RPMI7951 (cell line): ENCODE measurements at places on chromosomes 11 and 22. TPM values are rescaled to one million over a fixed set of nuclear protein-coding genes. Genes with fewer than 3 reads are reported as not detected.

The CRYBB2 gene
- total RNA-seq, result not detected in 2 replicates

The B3GAT1 gene
- total RNA-seq, result not detected in 2 replicates

The RAB3IL1 gene
- 0.84 and 1.7 TPM in 2 replicates for total RNA-seq

The GPHA2 gene
- total RNA-seq, result not detected in 2 replicates

The PLAAT5 gene
- total RNA-seq, result not detected in 2 replicates

The PGA4 gene
- total RNA-seq, result not detected in 2 replicates

The KIRREL3 gene
- 0.24 and 1.2 TPM in 2 replicates for total RNA-seq

The C11orf65 gene
- 0.10 and 0.24 TPM in 2 replicates for total RNA-seq

The MRGPRF gene
- total RNA-seq, result under 0.01 TPM in 1 of 2 replicates, not detected in the other

The CHRDL2 gene
- total RNA-seq, result not detected in 2 replicates

The SLC22A12 gene
- total RNA-seq, result not detected in 2 replicates

The MFRP gene
- total RNA-seq, result not detected in 2 replicates

The RDX gene
- 100 and 125 TPM in 2 replicates for total RNA-seq

The TRIM6 gene
- 2.3 and 3.1 TPM in 2 replicates for total RNA-seq

The TYR gene
- total RNA-seq, result 2.0 and 2.3 TPM in 2 replicates

The ST14 gene
- total RNA-seq, result 0.60 TPM in 1 of 2 replicates, not detected in the other

The SYT8 gene
- 0.20 TPM in 1 of 2 replicates, not detected in the other for total RNA-seq

The CTSW gene
- 5.4 and 8.9 TPM in 2 replicates for total RNA-seq

The APOL3 gene
- 11.1 and 14.1 TPM in 2 replicates for total RNA-seq

The ACTN3 gene
- under 0.01 TPM in 1 of 2 replicates, not detected in the other for total RNA-seq

The SEPTIN3 gene
- 0.29 and 0.36 TPM in 2 replicates for total RNA-seq

The ABCG4 gene
- total RNA-seq, result 0.20 and 0.24 TPM in 2 replicates

The KCTD14 gene
- total RNA-seq, result 7.1 TPM in 2 replicates

The E2F8 gene
- total RNA-seq, result 4.7 and 5.0 TPM in 2 replicates

The SNX32 gene
- total RNA-seq, result 0.20 TPM in 1 of 2 replicates, not detected in the other

The OR2AT4 gene
- total RNA-seq, result not detected in 2 replicates

The TNRC6B gene
- 9.5 and 14.4 TPM in 2 replicates for total RNA-seq

The ARHGAP8 gene
- total RNA-seq, result not detected in 2 replicates

The ADM2 gene
- 0.20 and 0.24 TPM in 2 replicates for total RNA-seq

The RASGRP2 gene
- total RNA-seq, result not detected in 2 replicates

The PACSIN3 gene
- total RNA-seq, result 19.8 and 22.7 TPM in 2 replicates

The OR2AG1 gene
- not detected in 2 replicates for total RNA-seq
